ENCODE measurements at places on chromosomes 1 and 21.

- no peak for DNase-seq
These were observed 40.1 kb upstream of the FOXO6 start for GRCh38 chr1:41320895-41321676.

- DNase-seq = peak; percentile 7
These were observed 6.1 kb upstream of the C4BPA start for GRCh38 chr1:207097871-207098324.

GRCh38 chr1:168386949-168387586, 106.4 kb downstream of the TBX19 start:
- DNase-seq = peak; percentile 12

- no peak for DNase-seq
These were observed 1.9 kb downstream of the OLIG1 start for GRCh38 chr21:33071770-33072306.

DNA sequence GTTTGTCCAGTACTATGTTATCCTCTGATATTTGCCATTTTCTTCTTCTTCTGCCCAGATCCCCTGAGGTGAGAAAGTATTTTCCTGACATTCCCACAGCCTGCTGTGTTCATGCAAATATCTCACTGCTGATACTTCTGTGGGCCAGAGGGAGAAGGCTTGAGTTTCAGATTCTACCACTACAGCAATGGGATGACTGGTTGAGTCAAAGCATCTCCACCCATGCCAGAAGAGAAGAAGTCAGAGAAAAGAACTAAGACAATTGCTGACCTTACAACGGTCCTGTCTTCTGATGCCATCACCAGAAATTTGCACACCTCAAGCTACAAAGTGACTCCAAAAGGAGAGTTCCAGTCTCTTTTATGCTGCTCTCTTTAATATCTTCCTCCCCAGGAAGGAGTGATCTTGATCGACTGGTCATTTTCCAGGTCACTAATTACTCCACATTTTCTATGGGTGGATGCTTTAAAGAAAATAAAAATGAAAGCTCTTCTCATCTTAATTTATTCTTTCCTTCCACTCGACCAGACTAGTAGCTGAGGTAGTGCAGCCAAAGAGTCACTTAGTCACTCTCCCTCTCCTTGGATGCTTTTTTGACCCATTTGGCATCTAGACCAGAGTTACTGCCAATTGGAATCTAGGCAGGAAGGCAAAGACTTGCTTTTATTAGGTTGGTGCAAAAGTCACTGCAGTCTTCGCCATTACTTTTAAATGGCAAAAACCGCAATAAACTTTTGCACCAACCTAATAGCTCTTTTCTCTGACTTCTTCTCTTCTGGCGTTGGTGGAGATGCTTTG, 195.1 kb downstream of the PTPRC start:
- no peak for DNase-seq

DNA sequence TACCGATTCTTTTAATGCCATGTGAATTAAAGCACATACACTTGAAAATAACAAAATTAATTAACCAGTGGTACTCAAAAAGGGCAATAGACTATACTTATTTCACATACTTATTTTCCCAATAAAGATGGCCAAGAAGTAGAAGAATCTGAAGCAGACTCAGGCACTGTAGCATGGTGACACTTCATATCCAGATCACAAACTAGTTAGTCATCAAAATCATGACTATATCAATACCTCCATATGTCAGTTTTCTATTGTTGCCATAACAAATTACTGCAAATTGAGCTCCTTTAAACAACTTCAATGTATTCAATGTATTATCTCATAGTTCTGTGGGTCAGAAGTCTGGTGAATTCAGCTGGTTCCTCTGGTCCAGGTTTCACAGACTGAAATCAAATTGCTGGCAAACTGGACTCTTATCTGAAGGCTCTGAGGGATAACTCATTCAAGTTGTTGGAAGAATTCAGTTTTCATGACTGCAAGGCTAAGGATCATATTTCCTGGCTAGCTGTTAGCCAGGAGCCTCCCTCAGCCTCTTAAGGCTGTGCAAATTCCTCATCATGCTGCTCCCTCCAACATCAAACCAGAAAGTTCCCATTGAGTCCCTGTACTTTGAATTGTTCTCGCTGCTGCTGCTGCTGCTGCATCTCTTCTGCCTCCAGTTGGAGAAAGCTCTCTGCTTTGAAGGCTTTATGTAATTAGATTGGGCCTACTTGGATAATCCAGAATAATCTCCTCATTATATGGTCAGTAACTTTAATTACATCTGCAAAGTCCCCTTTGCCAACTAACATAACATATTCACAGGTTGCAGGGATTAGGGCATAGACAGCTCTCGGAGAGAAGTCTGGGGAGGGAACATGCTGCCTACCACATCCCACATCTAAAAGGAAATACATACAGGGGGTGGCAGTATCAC, 91.5 kb downstream of the MRPL39 start:
- DNase-seq = no peak

- DNase-seq = no peak
These were observed at the start of gene KRTAP24-1 for GRCh38 chr21:30282850-30283249. Gene KRTAP24-1 (minus strand): TSS chr21:30282950. CDS start chr21:30282932, 18 bp downstream.

- no peak for DNase-seq
These were observed 195.0 kb upstream of the EDN2 start for GRCh38 chr1:41679531-41679930.

DNA sequence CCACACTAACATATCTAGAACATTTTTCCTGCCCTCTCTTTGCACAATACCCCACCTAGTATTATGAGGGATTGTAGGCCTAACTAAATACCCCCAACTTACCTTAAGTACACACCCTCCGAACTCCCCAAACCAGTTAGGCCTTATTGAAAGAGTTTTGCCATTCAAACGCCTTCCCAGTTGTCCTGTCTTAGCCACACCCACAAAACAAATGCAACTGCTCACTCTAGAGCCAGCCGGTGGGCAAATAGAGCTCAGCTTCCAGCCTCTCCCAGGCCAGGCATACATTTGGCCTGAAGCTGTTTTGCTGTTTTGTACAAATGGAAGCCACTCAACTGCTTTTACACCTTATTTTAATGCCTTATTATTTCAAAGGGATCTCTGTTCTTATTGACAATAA, 224.2 kb upstream of the RUNX1 start:
- DNase-seq = no peak

GRCh38 chr1:2078170-2078569, 28.0 kb downstream of the PRKCZ start:
- DNase-seq = no peak

Measured in GM18507 (cell line).